ENCODE measurements at places on chromosomes 4 and X.

DNA sequence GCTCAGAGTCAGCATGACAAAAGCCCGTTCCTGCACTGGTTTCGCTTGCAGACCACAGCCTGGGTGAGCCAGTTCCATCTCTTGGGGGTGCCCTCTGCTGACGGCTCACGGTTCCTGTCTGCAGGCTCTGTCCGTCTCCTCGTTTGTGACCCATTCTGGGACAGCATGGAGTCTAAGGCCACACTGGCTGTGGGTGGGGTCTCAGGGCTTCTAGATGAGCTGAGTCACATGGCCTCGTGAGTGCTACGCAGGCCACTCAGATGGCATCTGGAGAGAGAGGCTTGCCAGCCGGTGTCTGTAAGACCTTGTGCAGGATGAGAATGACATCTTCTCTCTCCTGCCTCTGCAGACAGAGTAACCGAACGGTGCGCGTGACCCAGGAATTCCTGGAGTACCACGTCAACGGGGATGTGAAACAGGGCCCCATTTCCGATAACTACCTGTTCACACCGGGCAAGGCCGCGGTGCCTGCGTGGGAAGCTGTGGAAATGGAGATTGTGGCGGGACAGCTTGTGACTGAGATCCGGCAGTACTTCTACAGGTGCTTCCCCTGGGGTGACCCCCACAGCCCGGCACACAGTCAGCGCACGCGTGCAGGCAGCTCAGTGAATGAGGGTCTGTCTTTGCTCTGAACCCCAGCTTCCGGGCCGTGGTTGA lies 31.6 kb upstream of the MRFAP1 start:
- DNase-seq, result no peak

DNA sequence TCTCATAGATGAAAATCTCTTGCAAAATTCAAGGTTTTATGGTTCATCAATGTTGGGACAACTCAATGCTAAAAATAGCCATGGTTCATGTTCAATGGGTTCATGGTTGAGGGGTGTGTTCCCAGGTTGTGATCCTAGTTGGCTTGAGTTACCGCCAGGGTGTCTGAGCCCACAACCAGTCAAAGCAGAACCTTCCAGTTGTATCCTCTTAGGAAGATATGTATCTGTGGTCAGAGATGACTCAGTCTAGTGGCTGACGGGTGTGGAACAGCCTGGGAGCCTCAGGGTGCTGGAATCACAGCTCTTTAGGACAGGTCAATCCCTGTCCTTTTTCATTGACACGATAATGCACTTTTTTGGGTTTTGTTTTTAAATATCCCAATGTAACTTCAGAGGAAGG lies 192.3 kb upstream of the NR3C2 start:
- DNase-seq, result no peak

GRCh38 chr4:147104768-147105167 lies 159.1 kb upstream of the TTC29 start:
- DNase-seq, result no peak

GRCh38 chr4:184932343-184932742 lies 85.9 kb upstream of the HELT start:
- DNase-seq, result no peak

DNA sequence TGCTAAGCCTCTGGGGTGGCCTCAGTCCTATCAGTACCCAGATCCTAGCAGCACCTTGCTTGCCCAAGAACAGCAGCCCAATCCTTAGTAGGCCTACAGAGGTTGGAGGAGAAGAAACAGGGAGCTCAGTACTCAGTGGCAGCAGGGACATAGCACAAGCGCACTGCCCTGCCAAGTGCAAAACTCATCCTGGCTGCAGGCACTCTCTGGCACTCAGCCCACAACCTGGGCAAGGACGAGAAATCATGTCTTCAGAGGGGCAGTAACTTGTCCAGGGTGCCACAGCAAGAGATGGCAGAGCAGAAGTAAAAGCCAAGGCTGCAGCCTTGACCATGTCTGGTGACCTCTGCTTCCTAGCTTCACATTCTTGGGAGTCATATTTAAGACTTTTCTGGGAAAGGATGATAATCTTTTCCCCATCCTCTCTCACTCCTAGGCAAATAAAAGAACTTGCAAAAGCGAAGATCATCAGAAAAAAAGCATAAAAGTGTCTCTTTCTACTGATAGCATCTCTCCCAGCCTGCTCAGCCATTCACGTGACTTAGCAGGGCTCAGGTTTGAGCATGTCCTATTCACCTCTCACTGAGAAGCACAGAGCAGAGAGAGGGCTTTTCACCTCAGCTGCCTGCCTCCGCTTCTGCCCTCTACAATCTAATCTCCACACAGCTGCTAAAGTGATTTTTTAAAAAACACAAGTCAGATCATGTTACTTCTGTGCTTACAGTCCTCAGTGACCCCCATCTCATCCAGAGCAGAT lies 37.2 kb upstream of the MAGEA4 start:
- DNase-seq, result no peak

DNA sequence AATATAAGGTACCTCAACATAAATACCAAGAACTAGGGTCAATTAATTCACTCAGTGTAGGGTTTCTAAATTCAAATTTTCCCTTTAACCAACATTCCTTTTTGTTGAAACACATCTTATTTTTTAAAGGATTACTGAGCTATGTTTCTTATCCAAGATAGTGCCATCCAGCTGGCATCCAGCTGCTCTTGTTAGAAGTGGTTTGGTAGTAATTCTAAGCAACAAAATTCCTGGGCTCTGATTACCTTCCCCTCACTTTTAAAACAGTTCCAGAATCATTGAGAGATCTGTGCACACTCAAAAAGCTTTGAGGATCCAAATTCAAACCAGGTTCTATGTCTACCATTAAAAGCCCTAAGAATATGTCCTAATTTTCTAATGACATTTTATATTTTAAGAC lies 583.7 kb downstream of the TRIML1 start:
- DNase-seq, result no peak

DNA sequence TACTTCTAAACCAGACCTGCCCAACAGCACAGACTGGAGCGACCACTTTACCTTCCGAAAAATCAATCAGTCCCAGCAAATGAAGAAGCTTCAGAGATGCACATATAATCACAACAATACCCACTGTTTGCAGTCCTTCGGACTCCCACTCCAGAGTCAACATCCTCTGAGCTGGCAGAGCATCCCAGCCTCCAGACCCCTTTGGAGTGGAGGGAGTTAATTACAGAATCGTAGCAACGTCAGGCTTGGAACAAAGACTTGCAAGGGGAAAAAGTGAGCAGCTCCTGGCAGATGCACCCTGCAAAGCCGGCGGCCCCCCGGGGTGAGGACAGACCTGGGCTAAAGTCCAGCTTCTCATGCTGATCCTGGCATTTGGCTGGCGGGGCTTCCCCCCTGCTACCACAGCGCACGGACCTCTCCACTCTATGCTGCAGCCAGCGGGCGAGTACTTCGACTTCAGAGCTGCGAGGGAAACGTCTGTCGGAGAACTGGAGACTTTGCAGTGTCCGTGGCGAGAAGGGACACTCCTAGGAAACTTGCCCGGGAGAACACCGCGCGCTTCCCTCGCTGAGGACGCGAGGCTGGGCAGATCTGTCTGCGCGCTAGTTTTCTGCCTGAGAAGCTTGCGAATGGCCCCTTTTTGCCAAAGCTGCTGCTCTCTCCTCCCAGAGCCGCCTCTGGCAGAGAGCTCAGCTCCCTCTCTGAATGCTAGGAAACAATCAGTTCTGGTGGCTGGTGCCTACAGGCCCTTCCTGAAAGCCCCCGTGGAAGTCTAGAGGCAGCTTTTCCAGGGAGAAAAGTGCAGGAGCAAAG lies 283.7 kb downstream of the PACRGL start:
- no peak for DNase-seq

GRCh38 chrX:11244636-11245035 lies 48.6 kb upstream of the AMELX start:
- DNase-seq, result no peak

- no peak for DNase-seq
These were observed 2142.5 kb upstream of the TENM3 start for GRCh38 chr4:180100433-180101344.

DNA sequence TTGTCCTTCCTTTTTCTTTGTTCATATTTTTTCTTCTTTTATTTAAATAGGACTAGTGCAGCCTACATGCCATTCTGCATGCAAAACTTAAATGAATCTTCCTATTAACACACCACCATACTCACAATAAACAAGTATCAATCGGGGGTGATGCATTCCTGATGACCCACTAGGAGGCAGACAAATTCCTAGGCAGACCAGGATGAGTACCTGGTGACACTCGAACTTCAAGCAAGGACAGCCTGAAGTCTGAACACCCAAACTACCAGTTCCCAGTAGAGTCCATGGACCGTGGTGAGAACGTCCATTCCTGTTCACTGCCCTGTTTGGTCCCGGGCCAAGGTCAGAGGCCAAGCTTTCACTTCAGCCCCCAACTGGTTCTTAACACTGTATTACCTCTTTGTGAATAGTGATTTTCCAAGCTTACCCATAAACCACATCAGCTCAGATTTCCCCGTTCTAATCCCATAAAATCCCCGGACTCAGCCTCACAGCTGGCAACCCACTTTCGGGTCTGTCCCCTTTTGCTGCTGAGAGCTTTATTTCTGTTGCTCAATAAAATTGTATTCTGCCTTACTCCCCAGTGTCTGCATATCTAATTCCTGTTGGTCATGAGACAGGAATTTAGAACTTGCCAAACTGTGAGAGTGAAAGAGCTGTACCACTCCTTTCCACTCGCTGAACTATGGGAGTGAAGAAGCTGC lies 1286.6 kb downstream of the FSTL5 start:
- DNase-seq, result no peak

GRCh38 chr4:40546969-40547788 lies 82.5 kb downstream of the RBM47 start:
- DNase-seq, result no peak

- no peak for DNase-seq
These were observed 2.9 kb downstream of the NOCT start for GRCh38 chr4:139018501-139018900.

DNA sequence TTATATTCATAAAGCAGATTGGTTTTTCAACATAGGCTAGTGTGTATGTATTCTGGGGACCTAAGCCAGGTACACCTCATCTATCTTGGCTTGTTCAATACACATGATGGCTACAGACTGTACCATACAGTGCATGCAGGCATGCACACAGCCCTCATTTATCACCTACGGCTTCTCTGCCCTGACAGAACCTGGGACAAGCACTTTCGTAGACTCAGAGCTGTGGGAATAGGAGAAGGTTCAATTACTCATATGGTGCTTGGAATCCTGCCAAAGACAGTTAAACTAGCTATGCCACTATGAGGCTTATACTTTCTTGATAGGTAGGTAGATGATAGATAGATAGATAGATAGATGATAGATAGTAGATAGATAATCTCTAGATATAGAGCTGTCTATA lies 457.2 kb downstream of the GALNTL6 start:
- no peak for DNase-seq

DNA sequence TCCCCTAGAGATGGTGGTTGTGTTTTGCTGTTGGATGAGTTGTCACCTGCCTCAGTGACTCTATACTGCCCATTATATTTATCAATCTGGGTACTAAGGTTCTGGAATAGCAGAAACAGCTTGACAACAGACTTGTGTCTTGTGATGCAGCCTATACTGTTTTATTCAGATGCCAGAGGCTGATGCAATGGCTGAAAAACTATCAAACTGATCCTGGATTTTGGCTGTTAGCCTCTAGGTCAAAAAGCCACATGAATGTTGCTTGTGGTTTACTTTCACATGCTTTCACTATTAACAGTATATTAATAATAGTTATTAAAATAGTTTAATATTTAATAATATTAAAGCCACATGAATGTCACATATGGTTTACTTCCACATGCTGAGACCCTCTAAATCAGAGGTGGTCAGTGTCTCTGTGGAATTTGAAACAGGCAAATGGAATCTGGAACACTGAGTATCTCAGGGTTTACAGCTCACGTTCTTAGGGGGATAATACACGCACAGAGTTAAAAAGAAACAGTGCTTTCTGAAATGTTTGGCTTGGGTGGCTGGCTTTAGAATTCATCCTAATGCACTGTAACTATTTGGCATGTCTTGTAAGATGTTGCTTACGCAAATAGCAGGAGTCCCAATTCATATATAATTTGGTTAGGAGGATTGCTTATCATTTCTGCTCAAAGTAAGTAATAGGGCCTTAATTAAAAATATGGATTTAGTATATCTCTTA lies 82.5 kb upstream of the LCORL start:
- no peak for DNase-seq

GRCh38 chrX:149365061-149365460 lies 140.0 kb downstream of the IDS start:
- DNase-seq, result no peak

- DNase-seq, result no peak
These were observed 55.4 kb upstream of the ESX1 start for GRCh38 chrX:104310090-104310489.

GRCh38 chr4:8906991-8907595 lies 35.5 kb upstream of the HMX1 start:
- no peak for DNase-seq

- DNase-seq, result no peak
These were observed 20.7 kb downstream of the HHIP start for GRCh38 chr4:144666539-144667175.

GRCh38 chrX:44765556-44765955 lies 78.3 kb upstream of the DUSP21 start:
- no peak for DNase-seq

DNA sequence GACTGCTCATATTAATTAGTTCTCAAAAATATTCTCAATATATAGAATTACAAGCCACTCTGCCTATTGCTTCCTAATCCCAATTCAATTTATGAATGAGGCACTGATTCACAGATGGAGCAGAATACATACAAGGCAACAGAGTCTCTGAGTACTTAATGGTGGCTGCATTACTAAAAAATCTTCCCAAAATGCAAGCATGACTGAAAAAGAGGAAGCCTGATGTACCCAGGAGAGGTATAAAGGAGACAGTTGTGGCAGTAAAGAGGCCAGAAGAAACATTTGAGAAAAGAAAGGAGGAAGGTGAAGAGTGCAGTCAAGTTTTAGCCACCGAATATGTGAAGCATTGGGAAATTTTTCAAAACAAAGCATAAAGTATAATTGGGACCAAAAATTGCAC lies 163.2 kb upstream of the INTU start:
- DNase-seq, result no peak

DNA sequence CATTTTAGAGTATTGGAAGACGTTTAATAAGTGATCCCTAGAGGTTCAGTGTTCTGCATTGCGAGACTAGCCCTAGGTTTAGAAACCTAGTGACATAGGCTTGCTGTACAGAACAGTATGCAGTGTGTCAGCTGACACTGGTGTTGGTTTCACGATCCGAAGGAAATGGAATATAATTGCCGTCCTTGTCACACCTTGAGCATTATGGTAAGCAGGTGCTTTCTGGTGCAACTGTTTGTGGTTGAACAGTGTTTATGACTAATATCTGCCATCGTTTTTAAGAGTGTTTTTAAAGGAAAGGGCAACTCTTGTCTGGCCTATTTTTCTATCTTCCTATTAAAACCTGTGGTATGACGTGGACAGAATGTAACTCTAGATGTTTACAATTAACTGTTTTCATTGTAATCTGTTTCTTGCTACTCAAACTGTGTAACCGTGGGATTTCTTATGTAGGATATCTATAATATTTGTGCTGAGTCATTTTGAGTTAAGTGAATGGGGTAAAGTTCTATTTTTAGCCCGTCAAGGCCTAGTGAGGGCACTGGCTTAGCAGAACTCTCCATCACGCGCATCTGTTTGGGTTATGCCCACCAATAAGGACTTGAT lies 53.8 kb upstream of the TBC1D14 start:
- no peak for DNase-seq

- no peak for DNase-seq
These were observed 134.6 kb downstream of the KDM6A start for GRCh38 chrX:45007598-45007997.

- DNase-seq, result no peak
These were observed 36.9 kb downstream of the ANKRD17 start for GRCh38 chr4:73221734-73222133.
